ENCODE measurements at places on chromosomes 1 and 21.

- no peak for DNase-seq
Observed at GRCh38 chr1:211548321-211549091, 30.5 kb downstream of the SLC30A1 start.

- DNase-seq = no peak
Observed at GRCh38 chr1:229230140-229230892, 40.6 kb upstream of the RAB4A start.

GRCh38 chr1:65065524-65066418 lies 82.2 kb upstream of the AK4 start:
- DNase-seq = no peak

- DNase-seq = no peak
Observed at GRCh38 chr1:8589571-8589970, 227.9 kb downstream of the RERE start.

Measured in stimulated activated CD4-positive, alpha-beta T cell treated with anti-CD3 and anti-CD28 coated beads, Interleukin-1b, Interleukin-23, amount 100 ng/mL, for 1 hour (primary cell).